ACHN (cell line): ENCODE measurements at places on chromosomes 16 and 17.

- DNase-seq: peak; percentile 37
Measured at GRCh38 chr17:18218756-18219415, 6.5 kb upstream of the LLGL1 start.

DNA sequence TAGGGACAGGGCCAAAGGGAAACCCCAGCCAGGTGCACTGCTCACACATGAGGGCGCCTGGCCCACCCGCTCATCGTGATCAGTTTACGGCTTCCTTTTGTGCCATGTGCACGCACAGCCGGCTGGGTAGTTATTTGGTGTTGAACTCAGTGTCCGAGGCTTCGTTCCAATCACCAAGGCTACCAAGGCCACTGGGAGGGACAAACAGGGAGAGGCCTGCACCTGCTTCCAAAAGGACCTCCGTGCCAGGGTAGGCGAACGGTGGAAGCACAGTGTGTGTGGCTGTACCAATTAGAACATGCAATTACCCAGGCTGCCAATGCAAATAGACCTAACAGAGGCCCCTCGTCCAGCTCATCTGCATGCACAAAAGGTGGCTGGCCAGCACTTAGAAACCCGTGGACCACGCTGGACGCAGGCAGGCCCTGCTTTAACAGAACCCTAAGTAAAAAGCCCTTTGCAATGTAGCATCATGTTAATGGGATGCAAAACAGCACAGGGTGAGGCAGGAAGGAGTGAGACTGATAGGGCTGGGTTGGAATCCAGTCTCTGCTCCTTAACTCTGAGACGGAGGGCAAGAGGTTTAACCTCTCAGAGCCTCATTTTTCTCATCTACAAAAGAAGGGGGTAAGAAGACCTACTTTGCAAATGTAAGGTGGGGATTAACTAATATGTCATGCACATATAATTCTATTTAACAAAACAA lies 204.0 kb downstream of the XYLT1 start:
- DNase-seq: no peak

GRCh38 chr16:84115919-84116719 lies 623 bp downstream of the MBTPS1 start:
- DNase-seq: peak; percentile 58

DNA sequence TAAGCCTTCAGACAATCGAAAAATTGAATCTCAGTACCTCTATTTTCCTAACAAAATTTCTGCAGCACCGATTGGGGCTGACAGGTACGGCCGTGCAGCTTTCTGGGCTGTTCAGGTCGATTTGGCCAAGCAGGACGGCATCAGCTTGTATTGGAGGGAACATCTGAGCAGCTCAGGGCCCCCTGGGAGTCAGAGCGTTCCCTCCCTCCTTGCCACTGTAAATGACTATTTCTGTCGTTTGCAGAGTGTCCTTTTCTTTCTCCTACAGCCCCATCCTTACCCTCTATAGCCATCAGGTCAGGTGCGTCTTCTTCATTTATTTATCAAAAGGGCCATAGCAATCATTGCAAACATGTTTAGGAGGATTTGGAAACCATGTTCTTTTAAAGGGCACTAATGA lies 731.1 kb downstream of the WWOX start:
- no peak for DNase-seq

- DNase-seq: no peak
Measured at GRCh38 chr17:40565769-40566409, 617 bp upstream of the CCR7 start.

- no peak for DNase-seq
Measured at GRCh38 chr17:68381076-68381900, 76.0 kb downstream of the WIPI1 start.

- no peak for DNase-seq
Measured at GRCh38 chr16:50899951-50900350, 158.1 kb downstream of the CYLD start.

DNA sequence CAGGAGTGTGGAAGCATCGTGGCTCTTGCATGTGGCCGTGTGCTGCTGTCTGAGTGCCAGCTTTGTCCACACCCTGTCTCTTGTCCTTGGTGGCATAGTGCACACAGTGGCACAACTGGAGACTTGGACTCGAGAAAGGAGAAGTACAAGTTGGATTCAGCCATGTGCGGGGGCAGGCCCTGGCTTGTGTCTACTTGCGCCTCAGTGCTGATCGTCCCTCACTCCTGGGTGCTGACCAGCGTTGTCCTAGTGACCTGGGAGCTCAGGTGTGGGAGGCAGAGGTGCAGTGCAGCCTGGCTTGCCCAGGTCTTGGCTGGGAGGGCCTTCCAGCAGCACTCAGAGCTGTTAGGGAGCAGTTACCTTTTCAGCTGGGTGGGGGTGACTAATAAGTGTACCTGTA lies 20.6 kb downstream of the MPRIP start:
- DNase-seq: no peak

DNA sequence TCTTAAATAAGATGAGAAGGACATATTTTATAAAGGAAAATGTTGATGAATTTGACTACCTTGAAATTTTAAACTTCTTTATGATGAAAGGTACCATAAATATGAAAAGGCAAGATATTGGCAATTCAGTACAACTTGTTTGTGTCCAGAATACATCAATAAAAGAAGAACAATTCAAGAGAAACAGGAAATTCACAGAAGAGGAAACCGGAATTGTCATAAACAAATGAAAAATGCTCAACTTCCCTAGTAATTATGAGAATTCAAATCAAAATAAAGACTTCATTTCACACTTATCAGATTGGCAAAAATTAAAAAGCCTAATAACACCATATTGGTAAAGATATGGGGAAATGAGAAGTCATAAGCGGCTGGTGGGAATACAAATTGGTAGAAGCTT lies 54.3 kb downstream of the WSB1 start:
- no peak for DNase-seq

GRCh38 chr17:62719586-62719985 lies 88.5 kb downstream of the MARCHF10 start:
- no peak for DNase-seq

DNA sequence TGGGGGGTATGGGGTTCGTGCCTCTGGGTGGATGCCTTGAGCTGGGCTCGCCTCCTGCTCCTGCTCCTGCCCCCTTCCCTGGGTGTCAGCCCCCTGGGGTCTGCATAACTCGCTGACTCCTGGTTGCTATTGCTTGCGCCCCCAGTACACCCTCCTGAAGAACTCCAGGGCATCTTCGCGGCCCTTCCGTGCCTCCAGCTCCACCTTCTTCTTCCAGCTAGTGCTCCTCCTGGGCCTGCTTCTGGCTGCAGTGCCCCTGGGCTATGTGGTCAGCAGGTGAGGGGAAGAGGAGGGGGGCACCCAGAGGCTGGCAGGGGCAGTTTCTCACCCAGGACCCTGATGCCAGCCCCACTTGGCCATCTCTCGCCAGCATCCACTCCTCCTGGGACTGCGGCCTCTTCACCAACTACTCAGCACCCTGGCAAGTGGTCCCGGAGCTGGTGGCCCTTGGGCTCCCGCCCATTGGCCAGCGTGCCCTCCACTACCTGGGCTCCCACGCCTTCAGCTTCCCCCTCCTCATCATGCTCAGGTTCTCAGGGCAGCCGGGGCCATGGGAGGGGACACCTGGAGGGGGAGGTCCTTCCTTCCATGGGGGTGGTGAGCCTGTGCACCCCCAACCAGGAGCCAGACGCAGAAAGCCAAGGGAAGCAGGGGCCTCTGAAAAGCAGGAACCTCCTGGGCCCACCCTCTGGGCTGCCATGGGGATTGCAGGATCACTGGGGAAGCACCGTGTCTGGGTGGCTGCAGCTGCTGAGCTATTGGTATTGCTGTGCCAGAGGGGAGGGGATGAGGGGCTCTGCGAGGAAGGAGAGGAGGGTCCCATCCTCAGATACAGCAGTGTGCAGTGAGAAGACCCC lies 7.8 kb upstream of the C17orf99 start:
- no peak for DNase-seq

GRCh38 chr16:75343941-75344340 lies 89.4 kb downstream of the CFDP1 start:
- DNase-seq: no peak

DNA sequence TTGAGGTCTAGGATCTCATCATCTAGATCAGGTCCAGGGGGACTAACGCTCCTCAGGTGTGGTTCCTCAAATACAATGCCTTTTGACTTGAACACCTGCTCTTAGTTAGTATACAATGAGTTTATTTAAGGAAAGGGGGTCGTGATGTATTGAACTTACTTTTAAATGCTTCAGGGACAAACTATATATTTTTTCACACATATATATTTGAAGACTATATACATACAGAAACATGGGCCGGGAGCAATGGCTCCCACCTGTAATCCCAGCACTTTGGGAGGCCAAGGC lies 11.5 kb upstream of the USP32 start:
- DNase-seq: no peak

DNA sequence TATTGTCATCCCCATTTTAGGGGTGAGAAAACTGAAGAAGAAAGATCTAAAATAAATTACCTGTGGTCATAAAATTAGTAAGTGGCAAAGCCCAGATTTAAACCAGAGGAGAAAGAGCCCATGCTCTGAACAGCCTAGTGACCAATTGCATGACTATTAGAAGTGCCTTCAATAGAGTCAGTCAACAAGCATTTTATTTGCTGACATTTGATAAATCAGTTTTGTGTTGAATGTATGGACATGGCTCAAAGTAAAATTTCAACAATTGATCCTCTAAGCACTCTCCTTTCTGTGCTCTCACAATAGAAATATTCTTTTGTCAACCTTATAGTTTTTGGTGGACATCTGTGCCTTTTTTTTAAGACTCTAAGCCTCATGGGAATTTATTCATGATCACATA lies 572.9 kb upstream of the SOX9 start:
- no peak for DNase-seq

DNA sequence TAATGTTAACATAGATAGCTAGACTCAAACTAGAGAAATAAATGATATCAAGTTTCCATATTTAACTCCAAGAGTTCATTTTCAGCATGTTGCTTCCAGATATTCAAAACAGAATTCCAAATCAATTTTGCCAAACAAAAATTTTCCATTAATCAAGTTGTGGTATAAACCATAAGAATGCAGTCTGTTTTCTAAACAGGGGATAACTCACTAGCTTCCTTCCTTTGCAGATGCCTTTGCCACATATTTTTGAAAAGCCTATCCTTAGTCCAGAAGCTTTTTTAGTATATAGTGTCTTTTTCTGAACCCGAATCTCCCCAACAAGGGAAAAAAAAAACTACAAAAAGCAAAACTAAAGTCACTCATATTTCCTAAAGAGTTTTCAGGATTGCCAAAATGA lies 61.5 kb downstream of the HELZ start:
- no peak for DNase-seq

- DNase-seq: no peak
Measured at GRCh38 chr16:79776243-79776847, 175.8 kb upstream of the MAF start.

DNA sequence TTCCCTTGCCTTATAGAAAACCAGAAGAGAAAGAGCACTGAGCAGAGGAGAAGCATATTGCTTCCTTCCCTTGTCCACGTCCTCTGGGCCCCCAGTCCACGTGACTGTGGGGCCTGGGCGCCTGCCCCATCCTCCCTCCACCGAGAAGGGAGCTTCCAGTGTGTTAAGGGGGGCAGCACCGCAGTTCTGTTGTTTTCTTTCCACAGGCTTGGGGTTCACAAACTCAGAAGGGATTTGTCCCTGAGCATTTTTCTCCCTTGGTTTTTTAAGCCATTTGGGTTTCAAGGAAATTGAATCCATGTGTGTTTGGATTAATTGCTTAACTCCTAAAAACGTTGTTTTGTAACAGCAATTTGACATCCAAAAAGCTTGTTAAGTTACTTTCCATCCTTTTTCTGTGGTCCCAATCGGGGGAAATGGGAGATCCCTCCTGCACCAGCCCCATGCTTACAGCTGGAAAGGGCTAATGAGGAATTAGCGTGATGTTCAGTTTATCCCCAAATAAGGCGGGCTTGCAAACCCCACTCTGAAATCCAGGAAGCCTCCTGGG lies 347.5 kb upstream of the TNRC6C start:
- no peak for DNase-seq

GRCh38 chr17:66165537-66166123 lies 26.3 kb downstream of the CEP112 start:
- DNase-seq: peak; percentile 62

DNA sequence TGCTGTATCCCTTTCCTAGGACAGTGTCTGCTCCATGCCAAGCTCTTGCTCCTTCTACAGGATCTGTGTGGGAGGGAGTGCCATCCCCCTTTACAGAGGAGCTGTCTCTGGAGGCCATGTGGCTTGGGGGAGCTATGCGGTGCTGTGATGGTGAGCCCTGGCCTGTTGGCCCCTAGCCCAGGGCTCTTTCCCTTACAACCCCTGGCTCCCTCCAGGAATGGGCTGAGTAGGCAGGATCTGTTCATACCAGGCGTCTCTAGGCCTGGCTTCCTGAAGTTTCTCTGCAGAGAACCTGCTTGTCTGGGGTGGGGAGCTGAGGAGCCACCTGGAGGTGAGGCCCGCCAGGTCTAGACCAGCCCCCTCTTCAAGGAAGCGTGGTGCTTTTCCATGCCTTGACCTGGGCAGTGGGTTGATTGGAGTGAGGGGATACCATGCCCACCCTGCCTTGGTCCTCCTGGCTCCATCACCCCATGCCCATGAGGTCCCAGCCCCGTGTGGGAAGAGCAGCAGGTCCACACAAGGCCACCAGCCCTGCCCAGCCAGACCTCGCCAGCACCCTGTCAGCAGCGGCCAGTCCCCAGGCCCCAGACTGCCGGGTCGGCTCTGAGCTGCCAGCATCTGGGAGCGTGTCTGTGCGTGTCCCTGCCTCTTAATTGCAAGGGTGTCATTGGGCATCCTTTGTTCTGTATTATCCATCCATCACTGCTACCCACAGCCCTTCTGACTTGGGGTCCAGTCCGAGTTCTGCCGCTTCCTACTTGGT lies 14.7 kb downstream of the LLGL2 start:
- DNase-seq: no peak

DNA sequence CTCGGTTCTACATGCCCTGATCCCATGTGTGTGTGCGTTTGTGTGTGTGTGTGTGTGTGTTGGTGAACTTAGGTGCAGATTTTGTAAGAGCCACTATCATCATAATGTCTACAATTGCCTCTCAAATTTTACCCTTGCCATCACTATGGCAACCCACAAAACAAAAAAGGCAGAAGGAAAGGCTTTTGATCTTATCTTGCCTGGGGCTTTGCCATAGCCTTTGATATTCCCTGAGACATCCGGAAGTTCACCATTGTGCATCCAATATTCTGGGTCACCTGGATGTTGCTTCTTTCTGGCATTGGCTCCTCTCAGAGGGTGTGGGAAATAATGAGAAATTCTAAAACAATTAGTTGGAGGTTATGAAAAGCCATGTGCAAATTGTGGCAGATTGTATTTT lies 114.7 kb downstream of the HAPSTR1 start:
- no peak for DNase-seq

DNA sequence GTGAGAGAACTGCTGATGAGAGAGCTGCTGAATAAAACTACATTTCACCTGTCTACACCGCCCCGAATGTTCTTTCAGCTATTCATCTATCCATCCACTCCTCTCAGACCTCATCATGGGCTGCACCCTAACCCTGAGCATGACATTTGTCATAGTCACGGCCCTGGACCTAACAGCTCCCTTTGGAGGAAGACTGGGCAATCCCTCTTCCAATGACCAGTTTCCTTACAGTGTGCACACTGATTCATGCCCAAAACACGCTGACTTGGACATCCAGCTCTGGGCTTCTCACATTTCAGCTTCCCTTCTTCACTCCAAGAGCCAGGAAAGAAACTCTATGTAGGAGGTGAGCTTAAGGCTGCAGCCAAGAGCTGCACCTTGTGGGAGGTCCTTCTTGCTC lies 41.8 kb upstream of the ARL4D start:
- DNase-seq: peak; percentile 91
